ENCODE measurements at places on chromosomes 7 and 10.
A peak's percentile ranks its signal among the peaks of the same experiment; 100 is the strongest.

DNA sequence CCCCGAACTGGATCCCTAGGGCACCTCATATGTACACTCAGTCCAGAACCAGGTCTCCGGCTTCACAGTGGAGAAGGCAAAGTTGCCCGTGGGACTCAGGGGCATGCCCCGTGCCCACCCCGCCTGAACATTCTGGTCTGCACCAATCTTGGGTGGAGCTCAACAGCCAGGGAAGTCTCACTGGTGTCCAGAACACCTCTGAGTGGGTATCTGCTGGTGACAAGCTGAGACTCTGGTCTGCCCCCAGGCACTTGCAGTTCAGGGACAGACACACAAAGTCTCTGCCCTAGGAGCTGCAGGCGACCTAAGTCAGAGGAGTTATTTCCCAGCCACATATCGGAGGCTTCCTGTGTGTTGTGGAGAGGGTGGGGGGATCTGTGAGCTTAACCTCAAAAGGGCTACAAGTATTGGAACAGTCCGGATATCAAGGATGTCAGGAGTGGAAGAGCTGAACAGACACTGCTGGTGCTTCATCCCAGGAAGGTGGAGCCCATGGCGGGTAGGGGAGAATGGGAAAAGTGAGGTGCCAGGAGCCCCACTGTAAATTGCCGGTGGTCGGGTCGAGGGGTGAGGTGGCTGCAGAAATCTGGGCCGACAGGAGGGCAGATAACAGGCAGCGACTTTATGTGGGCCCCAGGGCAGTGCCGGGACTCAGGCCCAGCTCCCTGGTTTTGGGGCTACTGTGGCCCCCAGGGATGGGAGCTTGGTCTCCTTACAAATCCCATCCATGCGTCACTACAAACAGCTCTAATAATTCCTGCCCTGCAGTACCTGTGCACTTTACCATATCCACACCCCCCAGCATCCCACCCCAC is 8.6 kb upstream of the TLX1 start:
- DNase-seq = no peak

- DNase-seq = no peak
Observed at GRCh38 chr10:45608052-45608451, 64.5 kb downstream of the ZFAND4 start.

- no peak for DNase-seq
Observed at GRCh38 chr7:107212725-107213124, 43.9 kb downstream of the HBP1 start.

GRCh38 chr7:5452937-5453540 is 29.4 kb upstream of the TNRC18 start:
- peak; percentile 72 for DNase-seq

GRCh38 chr7:107233-107632 is 85.1 kb upstream of the FAM20C start:
- no peak for DNase-seq

DNA sequence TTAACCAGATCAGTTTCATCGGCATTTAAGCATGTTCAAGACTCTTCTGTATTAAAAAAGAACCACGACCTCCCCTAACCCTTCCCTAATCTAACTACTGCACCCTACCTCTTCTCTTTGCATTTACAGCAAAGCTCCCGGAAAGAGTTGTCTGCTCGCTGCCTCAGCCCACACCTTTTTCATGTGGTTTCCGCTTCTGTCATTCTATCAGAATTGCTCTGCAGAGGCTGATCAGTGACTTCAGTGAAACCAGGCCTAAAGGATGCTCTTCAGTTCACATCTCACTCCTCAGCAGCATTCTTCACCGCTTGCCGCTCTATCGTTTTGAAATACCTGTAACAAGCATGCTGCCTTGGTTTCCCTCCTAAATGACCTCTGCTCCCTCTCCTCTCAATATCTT is 160.9 kb downstream of the SDK1 start:
- no peak for DNase-seq

GRCh38 chr10:88070080-88070880 is 206.9 kb downstream of the PTEN start:
- no peak for DNase-seq

DNA sequence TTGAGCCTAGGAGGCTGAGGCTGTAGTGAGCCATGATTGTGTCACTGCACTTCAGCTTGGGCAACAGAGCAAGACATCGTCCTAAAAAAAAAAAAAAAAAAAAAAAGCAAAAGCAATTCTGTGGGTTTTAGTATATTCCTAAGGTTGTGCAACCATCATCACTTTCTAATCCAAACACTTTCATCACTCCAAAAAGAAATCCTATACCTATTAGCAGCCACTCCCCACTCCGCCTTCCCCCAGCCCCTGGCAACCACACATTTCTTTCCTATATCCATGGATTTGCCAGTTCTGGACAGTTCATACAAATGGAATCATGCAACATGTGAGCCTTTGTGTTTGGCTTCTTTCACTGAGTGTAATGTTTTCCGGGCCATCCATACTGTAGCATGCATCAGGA is 20.4 kb downstream of the ZAN start:
- DNase-seq = no peak

DNA sequence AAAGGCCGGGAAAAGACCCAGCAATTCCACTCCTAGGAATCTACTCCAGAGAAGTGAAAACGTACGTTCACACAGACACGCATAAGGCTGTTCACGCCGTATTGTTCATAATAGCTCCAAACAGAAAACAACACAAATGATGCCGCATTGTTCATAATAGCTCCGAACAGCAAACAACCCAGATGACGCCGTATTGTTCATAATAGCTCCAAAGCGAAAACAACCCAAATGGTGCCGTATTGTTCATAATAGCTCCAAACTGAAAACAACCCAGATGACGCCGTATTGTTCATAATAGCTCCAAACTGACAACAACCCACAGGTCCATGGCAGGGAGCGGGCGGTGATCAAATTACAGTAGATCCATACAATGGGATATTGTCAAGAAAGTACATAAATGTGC is 85.2 kb upstream of the DNAAF5 start:
- DNase-seq = no peak

- DNase-seq = no peak
Observed at GRCh38 chr10:79025199-79025832, 43.5 kb upstream of the ZMIZ1 start.

DNA sequence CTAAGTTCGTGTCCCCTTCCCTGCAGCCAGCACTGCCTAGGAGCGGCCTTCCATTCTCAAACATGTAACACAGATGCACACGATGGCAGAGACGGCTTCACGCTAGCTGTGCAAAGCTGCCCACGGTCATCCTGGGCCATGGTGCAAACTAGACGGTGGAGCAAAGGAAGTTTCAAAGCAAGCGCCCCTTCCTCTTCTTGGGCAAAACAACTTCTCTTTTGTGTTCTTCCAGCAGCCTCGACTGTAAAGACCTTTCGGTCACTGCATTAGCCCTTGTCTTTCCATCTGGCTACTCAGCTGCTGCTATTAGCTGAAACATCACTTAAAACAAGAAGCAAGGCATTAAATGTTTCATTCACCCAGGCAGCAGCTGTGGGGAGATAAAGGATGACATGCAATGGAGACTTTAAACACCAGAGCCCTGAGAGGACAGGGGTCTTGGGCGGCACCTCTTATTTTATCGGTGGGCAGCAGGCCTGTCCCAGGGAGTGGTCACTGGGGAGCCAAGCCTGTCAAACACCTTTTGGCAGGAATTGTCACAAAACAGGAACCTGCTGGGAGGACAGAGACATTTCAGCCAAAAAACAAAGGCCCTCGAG is 214.8 kb downstream of the KLF6 start:
- DNase-seq = no peak

- DNase-seq = peak; percentile 30
Observed at GRCh38 chr7:24665564-24666294, 91.5 kb downstream of the GSDME start.
